C1 segment of cervical spinal cord (tissue), 14 donors: ENCODE measurements at places on chromosomes 2 and 18.

DNA sequence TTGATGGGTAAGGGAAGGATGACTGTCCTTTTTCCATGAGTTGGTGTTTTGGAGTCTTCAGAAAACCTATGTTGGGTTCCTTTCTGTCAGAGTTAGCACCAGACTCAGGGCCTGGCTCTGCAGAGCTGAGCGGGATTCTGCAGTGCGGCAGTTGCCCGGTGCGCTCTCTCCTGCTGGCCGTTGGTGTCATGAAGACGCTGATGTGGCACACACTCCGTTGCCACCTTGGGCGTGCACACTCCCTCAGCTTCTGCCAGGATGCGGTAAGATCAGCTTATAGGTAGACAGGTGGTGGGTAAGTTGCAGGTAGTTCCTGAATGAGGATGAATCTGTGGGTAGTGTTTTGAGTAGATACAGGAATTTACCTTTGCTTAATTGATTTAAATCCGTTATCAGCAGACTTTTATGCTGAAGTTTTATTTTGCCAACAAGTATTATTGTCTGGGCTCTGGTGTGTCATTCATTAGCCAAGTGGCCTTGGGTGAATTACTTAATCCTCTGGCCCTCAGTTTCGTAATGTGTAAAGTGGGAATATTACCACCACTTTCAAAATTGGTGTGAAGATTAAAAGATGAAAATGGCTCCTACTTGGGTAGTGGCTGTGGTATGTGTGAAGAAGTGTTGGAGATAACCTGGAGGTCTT is 26.8 kb downstream of the DGKD start:
- no peak for DNase-seq

DNA sequence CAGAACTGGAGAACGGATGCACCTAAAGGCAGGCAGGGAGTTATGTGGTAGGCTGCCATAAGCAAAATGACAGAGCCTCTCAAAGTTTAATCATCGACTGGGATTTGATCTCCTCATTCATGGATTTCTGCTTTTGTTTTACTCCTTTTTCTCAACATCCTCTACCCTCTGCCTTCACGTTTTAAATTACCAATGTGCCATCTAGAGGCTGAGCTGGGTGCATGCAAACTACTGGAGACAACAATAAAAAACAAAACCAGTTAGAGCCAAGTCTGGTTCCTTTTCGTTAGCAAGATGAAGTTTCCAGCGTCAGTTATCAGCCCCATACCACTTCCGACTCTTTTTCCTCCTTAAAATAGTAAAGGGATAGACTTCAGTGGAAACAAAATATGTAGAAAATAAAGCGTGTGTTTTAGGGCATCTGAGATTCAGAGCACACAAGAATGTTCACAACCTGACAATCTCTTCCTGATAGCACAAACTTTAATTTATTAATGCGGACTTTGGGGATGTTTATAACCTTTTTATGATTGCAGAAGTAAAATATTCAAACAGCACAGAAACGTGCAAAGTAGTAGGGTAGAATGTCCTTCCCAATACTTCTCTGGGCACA is 117.0 kb downstream of the LAMA1 start:
- DNase-seq: no peak

DNA sequence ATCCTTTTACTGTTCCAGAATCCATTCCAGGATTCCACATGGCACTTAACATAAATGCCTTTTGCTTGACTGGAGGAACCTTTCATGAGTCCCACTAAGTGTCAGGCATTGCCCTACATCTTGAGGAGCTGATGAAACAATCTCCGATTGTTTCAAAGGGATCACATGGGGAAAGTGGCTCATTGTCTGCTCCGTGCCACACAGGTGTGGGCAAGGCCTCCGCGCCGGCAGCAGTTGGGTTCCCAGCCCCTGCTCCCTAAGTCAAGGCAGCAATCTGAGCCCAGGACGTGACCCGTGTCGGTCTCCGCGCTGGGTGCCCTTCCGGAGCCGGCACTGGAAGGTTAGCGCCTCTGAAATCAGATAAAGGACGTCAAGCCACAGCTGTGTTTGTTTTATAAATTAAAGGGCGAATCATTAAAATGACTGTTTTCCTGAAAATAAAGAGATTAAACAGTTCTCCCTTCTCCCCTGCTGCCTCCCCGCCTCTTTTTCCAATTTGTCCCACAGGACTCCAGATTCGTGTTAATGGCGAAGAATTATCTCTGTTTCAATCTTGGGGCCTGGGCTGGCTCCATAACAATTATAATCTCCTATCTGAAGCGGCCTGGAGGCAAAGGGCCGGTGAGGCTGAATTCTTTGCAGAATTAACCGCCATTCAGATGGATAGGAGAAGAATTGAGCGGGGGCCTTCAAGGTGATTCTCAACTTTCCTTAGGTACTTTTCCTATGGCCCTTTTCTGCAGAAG is 84.3 kb upstream of the FZD7 start:
- no peak for DNase-seq

DNA sequence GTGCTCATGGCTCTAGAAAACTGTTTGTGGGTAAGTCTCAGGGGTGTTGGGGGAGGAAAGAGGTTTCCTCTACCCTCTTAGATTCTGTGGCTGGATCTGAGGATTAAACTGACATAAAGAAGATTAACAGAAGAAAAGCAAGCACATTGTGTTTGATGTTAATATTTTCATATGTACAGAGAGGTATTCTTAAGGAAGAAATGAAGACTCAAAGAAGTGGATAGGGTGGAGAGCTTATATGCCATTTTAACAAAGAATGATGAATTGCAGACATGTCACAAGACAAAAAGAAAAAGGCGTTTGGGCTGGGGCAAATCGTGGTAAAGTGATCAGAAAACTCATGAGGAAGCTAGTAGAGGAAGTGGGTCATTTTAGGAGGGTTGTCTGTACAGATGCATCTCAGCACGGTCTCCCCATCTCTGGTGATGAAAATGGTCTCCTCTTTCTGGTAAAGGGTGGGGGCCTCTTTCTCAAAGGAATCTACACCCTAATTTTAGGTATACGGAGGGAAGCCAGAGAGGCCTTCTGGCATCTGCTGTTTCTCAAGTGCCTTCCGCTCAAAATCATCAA is 17.8 kb downstream of the FAM110C start:
- no peak for DNase-seq

GRCh38 chr2:110771547-110772382 is 39.4 kb downstream of the ACOXL start:
- no peak for DNase-seq

GRCh38 chr2:220040346-220040745 is 412.9 kb downstream of the SLC4A3 start:
- DNase-seq: no peak

DNA sequence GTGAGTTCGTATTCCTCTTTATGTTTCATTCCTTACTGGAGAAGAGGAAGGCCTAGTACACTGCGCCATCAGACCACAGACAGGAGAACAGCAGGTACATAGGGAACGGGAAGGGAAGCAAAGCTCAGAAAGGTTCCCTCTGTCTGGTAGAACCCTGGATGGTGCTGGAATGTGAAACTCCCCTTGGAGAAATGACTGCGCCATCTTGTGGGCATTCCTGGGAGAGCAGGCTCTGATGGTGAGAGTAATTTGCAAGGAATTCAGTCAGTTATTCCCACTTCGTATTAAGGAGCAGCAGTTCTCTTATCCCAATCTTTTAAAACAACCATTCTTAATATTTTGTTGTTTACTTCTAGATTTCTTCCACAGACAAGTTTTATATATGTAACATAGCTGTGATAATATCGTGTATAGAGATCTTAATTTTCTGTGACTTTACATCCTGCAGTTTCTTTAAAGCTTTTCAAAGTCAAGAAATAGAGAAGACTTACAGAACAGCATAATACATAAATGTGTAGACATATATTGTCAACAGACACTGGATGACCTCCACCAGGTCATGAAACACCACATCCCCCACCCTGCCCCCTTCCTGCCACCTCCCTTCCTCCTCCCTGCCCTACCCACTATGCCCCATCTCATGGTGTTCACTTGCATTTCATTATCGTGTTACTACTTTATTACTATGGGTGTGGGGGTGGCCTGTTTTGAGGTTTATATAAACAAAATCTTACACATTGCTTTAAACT is 83.9 kb downstream of the ARHGEF4 start:
- no peak for DNase-seq

DNA sequence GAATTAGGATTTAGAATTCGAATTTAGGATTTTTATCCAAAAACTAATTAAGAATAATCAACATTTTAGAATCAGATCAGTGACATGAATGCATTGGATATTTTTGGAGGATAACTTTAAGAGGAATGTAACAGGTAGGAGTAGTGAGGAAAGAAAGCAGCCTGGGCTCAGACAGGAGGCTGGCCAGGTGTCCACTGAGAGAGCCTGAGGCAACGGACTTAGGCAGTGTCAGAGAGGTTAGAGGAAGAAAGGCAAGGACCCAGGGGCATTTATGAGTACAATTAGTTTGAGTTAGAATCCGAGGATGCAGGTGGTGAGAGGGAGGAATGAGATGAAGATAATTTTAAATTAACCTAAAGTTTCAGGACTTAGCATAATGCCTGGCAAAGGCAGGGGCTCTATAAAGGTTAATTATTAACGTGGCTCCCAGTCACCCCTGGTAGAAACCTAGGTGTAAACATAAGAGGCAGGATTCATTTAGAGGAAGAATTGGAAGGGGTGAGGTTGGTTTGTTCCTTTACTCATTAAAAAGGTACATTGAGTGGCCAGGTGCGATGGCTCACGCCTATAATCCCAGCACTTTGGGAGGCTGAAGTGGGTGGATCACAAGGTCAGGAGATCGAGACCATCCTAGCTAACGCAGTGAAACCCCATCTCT is 507.1 kb downstream of the TMEM182 start:
- DNase-seq: no peak

GRCh38 chr2:124832521-124832920 is 807.4 kb downstream of the CNTNAP5 start:
- no peak for DNase-seq

- DNase-seq: no peak
These were observed 79.4 kb upstream of the ARHGAP28 start for GRCh38 chr18:6650127-6650507.
